ENCODE measurements at places on chromosomes 12 and 14.

DNA sequence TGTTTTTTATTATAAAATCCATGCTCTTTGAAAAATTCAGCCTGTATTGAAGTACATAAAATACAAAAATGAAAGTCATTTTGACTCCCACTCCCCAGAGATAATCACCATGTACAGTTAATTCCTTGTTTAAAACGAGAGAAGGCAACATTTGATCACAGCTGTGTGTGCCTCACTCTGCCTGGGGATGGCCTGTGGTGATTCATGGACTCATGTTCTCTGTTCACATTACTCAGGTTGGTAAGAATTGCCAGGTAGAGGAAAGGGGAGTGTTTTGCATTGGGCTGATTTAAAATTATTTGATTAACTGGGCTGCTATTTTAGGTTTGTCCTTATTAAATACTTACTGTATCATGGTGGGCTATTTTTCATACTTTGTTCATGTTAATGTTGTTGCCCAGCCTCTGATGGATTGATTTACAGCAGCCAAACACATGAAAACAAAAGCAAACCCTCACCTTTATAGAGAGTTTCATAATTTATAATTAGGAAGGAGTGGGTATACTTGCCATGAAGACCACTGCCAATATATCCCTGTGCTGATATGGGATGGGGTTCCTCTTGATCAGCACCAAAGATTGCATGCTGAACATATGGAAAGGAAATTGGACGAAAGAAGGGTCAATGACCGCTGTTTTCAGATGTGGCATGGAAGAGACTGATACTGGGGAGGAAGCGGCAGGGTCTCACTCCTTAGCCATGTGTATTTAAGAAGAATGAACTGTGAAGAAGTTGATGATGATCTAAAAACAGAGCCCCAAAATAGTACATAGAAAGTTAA is 3.0 kb downstream of the ZBTB1 start:
- DNase-seq: no peak

DNA sequence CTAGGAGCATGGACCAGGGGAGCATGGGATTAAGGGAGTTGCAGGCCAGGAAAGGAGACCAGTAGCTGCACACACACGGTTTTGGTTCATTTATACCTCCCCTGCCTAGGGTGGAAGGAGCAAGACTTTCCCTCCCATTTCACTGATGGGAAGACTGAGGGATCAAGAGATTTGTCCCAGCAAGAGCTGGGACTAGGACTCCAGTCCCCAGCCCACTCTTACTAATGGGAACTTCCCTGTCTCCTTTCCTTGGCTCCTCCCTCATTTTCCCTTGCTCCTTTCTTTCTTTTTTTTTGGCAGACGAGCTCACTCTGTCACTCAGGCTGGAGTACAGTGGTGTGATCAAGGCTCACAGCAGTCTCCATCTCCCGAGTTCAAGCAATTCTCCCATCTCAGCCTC is 13.0 kb downstream of the SCNN1A start:
- no peak for DNase-seq

DNA sequence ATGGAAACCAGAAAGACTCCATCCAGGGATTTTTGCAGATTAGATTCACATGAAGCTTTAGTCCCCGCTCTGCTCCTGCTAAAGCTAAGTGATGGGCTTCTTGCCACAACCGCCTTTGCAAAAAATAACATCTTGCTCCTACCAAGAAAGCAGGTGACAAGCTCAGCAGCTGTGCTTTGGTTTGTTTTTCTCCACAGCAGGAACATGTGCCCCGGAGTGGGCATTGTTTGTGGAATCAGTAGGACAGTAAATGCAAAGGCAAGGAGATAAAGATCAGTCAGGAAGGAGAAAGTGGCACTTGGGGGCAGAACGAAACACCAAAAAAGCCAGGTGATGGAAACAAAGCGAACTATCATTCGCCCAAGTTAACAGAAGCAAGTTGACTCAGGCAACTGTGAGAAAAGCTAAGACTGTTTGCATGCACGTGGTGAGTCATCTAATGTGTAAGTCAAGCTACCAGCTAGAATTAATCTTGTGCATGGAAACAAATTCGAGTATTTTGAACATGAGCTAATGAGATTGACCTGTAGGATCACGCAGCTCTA is 165.5 kb upstream of the PLXNC1 start:
- peak; percentile 26 for DNase-seq

GRCh38 chr12:24921251-24922038 is 27.5 kb downstream of the BCAT1 start:
- DNase-seq: no peak

DNA sequence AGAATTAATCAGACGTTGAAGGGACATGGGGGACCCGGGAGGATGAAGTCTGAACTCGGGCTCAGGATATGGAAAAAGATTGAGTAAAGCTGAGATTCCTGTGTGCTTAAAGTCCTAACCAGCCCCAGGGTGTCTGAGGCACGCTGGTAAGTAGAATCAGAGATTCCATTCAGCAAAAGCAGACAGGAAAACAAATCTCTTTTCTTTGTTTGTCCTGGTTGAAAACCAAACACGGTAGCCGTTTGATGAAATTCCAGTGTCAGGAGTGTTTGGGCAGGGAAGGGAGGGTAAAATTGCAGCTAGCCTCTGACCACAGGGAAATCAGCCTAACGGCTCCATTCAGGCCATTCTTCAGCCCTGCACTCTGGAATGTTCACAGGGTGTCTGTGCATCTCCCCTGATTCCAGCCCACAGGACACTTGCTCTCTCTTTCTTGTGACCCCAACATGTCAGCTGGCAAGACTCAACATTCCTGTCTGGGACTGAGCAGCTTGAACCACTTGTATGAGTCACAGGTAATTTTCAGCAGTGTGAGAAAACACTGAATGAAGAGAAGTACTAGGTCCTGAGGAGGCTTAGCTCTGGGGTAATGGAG is 31.0 kb downstream of the NINJ2 start:
- DNase-seq: no peak

- no peak for DNase-seq
These were observed 70.0 kb downstream of the SYNE3 start for GRCh38 chr14:95446470-95446869.

GRCh38 chr12:96338852-96339471 is 61.3 kb downstream of the CDK17 start:
- DNase-seq: no peak

DNA sequence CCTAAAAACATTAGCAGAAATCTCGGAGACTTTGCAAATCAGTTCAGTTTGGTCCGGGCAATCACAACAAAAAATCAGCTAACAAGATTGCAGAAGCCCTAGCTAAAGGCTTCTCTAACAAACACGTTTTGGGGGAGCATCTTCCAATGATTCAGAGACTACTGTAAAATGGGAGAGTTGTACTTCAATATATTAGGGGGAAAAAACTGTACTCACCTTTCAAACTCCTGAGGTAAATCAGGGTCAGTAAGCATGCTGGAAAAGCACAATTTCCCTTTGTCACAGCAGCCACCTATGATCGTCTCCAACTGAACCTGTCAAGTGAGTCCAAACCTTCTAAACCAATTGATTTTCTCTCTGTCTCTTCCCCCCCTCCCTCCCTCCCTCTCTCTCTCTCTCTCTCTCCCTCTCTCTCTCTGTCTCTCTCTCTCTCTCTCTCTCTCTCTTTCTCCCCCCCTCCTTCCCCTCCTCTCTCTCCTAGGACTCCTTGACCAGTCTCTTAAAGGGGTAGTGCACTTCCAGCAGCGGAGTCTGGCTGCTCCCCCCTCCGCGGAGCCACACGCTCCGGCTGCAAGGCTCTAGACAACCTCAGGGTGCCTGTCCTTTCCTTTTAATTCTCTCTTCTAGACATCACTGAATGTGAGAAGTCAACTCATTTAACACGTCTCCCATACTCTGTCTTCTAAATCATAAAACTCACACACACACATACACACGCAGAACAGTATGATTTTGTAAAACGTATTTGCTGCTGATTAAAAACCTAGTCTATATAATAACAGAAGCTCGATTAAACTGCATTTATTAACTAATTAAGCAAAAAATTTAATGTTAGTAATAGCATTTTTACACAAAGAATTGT is at the start of gene SOX5:
Gene SOX5, minus strand, starts transcription at position 323 of the 862 bp plus-strand sequence. Its CDS starts 69 bp downstream, at position 254.
- peak; percentile 11 for DNase-seq

GRCh38 chr14:59273737-59274136 is 85.3 kb downstream of the DAAM1 start:
- no peak for DNase-seq

- no peak for DNase-seq
These were observed 14.3 kb downstream of the CFL2 start for GRCh38 chr14:34699873-34700621.

- peak; percentile 63 for DNase-seq
These were observed 39.7 kb downstream of the PPTC7 start for GRCh38 chr12:110543252-110543959.

DNA sequence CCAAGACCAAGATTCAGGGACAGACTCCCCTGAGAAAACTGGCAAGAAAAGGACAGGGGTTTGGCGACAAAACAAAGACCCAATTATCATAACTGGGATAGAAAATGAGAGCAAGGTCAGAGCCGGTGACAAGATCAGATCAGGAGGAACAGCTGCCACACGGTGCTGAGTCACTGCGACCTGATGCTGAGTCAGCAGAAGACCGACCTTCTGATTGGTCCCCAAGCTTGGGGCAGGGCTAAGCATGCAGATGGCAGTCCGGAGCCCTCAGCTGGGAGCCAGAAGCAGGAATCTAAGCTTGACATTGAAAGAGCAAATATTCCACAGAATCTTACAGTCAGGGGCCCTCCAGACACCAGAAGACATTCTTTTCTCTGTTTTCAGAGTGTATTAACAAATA is 19.1 kb upstream of the ARMH4 start:
- DNase-seq: peak; percentile 4

- DNase-seq: no peak
These were observed 34.2 kb downstream of the DHX37 start for GRCh38 chr12:124954771-124955170.

GRCh38 chr14:60815371-60815770 is 80.8 kb downstream of the MNAT1 start:
- no peak for DNase-seq

DNA sequence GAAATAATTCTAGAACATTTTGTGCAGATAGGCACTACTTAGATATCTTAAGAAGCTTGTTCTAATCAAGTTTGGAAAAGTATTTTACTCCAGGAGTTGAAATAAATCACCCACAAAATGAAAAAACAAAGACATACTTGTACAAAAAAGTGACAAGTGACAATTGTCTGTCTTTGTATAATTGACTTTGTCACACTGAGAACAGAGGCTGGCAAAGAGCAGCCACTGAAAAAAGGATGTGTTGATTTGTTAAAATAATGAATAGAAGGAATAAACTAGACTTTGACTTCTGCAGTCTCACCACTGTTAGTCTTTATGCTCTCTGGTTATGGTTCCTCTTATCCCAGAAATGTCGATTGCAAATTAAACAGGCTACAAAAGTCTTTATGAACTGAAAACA is 77.6 kb downstream of the PTPRR start:
- no peak for DNase-seq

- DNase-seq: no peak
These were observed 135.4 kb upstream of the NUDT4 start for GRCh38 chr12:93242154-93242972.

DNA sequence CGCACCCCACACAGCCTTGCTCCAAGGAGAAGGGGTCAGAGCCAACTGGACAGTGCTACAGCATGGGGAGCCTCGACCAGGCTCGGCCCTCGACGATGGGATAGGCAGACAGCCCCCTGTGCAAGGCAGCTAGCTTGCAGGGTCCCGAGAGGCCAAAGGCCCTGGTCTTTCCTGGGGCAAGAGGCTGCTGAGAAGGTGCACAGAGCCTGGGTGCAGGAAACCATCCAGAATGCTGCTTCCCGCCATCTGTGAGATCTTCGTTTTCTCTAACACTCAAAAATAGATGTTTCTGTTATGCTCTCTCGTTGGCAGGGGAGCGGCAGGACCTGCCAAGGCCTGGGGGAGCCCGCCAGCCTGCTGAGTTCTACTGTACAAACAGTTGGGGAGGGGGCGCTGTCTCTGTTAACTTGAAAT is 168.0 kb upstream of the RTL1 start:
- DNase-seq: no peak

GRCh38 chr14:90342327-90342726 is 10.6 kb upstream of the NRDE2 start:
- DNase-seq: no peak

DNA sequence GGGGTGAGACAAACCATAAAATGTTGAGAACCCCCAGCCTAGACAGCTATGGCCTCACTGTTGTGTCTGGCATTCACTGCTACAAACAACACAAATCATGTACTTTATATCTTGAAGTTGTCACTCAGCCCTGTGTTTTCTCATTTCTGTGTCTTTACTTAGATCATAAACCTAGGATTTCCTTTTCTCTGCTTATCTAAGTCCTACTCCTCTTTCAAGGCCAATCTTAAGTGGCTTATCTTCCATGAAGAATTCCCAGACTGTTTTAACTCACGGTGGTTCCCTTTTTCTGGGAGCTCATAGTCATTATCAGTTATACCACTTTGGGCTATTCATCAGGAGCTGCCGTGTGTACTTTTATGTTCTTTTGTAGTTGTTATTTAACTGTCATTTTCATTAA is 42.1 kb downstream of the FLRT2 start:
- DNase-seq: no peak

DNA sequence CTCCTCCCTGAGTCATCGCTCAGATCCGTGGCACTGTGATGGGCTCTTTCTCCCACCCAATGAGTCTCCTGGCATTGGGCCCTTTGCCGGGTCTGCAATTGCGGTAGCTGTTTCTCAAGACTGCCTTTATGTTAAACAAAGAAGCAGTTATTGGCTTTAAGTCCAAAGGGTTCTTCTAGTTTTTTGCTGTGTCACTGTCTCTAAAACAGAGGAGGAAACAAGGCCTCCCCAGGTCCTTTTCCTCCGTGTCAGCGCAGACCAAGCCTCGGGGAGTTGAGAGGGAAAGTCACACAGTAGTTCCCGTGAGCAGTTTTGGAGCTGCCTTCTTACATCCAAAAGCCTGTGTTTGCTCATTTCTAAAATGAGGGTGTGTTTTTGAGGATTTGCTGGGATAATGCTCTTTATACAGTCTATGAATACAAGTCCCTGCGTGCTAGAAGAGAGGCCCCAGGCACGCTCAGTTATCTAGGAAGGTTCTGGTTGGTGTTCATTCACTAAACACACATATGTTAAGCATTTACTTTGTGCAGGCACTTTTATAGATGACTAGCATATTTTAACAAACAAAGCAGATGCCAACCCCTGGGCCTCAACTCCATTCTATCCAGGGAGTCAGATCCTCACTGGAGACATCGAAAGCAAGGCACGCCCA is 126.0 kb upstream of the PZP start:
- DNase-seq: no peak

- DNase-seq: no peak
These were observed 332.5 kb downstream of the CCER1 start for GRCh38 chr12:90622431-90622830.

DNA sequence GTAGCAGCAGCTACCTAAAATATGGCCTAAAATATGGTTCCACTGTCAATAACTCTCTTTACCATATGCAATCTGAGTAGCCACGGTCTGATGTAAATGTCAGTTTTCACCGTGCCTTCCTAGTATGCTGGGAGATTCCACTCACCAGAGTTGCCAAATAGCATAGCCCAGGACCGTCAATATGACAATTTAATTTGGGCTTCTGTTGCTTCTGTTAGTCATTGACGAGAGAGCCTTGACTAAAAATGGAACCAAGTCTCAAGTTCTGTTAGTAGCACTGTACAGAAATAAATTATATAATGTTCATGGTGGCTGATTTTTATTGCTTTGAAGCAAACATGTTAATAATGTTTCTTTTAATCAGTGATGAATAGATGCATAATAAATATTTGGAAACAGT is 348.4 kb downstream of the BCAT1 start:
- DNase-seq: no peak

GRCh38 chr12:93447555-93448290 is 6.0 kb upstream of the UBE2N start:
- no peak for DNase-seq
